Stimulated activated naive CD4-positive, alpha-beta T cell treated with Interleukin-2 at 50 U/mL for 16 hours (primary cell): ENCODE measurements at places on chromosomes 4 and X.

DNA sequence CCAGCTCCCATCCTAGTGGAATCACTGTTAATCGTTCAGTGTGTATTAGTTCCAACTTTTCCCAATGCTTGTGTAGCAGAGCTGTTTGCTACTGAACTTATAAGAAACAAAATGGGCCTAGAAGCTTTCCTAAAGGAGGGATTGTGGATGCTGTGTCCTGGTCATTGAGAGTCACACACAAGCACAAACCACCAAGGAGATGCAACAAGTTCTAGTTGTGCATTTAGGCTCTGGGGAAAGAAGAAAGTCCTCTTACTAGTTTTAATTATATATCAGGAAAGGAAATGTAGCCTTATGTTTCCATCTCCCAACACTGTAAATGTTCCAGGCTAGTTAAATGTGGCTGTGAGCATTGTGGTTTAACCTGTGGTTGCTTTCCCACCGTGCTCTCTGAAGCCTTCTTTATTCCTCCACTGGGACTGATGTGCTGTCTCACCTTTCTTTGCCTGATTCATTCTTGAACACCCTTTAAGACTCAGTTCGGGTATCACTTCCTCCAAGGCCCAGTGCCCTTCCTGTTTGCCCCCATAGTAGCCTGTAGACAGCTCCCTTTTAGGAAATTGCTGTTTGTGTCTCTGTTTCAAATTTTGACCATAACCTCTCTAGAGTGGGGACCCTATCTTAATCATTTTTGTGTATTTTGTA lies 34.3 kb downstream of the ATP10D start:
- no peak for DNase-seq

- no peak for DNase-seq
Measured at GRCh38 chrX:11269996-11270395, 23.2 kb upstream of the AMELX start.

DNA sequence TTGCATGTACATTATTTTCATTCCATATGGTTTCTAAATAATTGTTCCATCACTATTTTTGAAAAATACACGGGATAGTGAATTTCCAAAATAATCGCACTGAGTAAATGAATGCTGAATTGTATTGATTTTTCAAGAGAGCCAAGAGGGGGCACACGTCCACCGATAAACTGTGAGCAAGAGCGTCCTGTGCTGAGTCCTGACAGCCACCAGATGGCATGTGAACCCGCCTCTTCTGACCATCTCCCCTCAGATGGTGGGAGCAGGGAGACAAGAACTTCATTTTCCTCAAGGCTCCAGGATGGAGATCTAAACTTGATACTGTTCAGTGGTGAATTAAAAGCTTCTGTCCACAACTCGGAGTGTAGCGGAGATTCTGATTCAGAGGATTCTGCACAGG lies 30.6 kb upstream of the IL9R start:
- no peak for DNase-seq

- no peak for DNase-seq
Measured at GRCh38 chrX:40543661-40544328, 37.0 kb upstream of the ATP6AP2 start.

DNA sequence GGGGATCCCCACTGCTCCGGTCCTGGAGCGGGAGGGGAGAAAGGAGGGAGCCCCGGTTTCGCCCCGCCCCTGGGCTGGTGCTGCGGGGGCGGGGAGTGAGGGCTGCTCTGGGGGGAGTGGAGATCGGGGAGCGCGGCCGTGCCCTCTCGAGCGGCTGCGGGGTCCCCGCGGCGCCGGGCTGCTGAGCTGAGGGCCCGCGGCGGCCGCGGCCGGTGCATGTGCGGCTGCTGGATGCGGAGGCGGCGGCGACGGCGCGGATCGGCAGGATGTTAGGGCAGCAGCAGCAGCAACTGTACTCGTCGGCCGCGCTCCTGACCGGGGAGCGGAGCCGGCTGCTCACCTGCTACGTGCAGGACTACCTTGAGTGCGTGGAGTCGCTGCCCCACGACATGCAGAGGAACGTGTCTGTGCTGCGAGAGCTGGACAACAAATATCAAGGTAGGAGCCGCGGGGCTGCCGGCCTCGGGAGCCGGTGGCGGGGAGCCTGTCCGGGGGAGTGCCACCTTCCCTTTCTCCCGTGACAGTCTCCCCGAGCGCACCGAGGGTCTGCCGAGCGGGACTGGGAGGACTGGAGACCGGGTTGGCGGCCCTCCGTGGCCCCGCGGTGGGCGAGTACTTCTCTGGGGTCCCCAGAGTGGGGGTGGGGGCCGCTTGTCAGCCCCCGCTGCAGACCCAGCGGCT lies at the start of gene ING2:
Gene ING2 (plus strand): TSS at position 129 of the 681 bp plus-strand sequence. CDS start 138 bp downstream, at position 267.
- DNase-seq: peak; percentile 86

GRCh38 chr4:99653916-99654315 lies 3.7 kb downstream of the C4orf54 start:
- no peak for DNase-seq

GRCh38 chrX:51608126-51608525 lies 10.6 kb downstream of the CENPVL3 start:
- no peak for DNase-seq

DNA sequence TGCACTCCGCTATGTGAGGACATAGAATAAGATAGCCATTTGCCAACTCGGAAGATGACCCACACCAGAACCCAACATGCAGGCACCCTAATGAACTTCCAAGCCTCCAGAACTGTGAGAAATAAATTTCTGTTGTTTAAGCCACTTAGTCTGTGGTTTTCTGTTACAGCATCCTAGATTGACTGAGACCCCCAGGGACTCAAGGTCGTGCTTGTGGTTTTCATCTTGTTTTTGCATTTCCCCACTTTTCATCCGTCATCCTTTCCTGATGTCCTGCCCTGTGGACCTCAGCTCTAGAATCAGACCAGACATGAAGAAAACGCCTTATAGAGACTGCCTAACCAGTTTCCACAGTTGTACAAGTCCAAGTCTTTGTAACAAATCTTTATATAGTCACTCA lies 54.4 kb downstream of the MCUB start:
- no peak for DNase-seq

DNA sequence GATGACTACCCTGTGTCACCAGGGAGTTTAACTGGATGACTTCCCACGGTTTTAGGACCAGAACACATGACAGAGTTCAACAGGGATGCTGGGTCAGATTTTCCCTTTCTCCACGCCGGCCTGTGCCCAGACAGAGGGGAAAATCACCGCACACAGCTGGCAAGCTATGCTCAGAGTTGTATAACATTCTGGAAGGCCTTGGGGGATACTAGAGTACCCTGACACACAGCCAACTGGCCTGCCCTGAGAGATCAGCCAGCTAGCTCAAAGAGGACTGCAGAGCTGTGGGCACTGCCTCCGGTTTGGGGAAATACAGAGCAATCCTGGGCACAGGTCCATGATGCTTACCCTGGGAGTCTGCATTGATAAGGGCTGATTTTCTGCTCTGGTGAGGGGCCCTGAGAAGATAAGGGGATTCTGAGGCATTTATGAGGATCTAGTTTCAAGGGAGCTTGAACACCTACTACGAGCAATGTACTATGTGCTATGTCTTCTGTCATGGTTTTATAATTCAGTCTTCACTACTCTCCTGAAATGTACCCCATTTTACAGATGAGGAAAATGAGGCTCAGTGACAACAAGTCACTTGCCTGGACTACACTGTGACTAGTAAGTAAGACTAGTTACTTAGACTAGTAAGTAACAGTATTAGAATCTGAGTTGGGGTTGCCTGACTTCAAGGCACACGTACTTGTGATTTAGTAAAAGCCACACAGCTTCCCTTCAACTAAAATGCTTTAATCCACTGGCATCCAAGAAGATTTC lies 14.7 kb downstream of the C4orf54 start:
- DNase-seq: no peak

DNA sequence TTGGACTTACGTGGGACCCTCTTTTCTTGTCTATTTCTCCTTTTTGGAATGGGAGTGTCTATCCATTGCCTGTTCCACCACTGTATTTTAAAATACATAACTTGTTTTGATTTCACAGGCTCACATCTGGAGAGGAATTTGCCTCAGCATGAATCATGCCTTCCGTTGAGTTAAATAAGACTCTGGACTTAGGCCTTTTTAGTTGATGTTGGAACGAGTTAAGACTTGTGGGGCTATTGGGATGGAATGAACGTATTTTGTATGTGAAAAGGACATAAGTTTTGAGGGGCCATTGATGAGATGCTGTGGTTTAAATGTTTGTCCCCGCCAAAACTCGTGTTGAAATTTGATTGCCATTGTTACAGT lies 66.2 kb downstream of the BEX3 start:
- no peak for DNase-seq

DNA sequence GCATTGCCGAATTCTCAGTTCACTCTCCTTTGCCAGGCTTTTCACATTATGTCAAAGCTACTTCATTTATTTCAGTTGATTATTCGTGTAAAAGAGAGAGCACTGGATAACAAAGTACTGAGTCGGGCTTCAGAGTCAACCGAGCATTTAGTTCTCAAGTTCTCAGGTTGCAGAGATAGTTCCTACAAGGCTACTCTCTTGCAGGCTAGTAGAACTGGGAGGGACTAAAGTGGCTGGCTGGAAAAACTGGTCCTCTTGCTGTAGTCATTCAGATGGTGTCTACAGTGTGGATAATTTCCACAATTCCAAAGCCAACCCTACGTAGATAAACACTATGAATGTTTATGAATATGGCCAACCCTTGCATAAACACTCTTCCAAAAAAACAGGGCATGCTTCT lies 4.6 kb upstream of the CCNG2 start:
- DNase-seq: no peak

DNA sequence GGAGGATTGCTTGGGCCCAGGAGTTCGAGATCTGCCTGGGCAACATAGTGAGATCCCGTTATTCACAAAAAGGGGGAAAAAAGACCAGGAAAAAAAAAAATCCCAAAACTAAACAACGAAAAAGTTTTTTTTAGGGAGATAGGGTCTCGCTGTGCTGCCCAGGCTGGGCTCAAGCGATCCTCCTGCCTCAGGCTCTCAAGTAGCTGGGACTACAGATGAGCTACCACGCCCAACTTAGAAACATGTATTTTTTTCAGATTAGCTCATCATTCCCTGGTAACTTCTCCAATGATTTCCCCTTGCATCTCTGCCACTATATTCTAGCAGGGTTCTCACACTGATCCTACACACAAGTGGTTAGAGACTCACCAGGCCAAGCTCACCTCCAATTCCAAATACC lies 24.4 kb upstream of the IRAK1 start:
- no peak for DNase-seq

GRCh38 chr4:156330436-156331031 lies 376.9 kb upstream of the CTSO start:
- DNase-seq: no peak

GRCh38 chr4:2291705-2292645 lies 30.1 kb upstream of the MXD4 start:
- no peak for DNase-seq

GRCh38 chr4:38523524-38524448 lies 140.2 kb upstream of the KLF3 start:
- DNase-seq: peak; percentile 73

- DNase-seq: peak; percentile 69
Measured at GRCh38 chr4:1693131-1693896, 9.2 kb upstream of the FAM53A start.

GRCh38 chr4:188942606-188943005 lies 803.4 kb downstream of the TRIML1 start:
- DNase-seq: no peak

DNA sequence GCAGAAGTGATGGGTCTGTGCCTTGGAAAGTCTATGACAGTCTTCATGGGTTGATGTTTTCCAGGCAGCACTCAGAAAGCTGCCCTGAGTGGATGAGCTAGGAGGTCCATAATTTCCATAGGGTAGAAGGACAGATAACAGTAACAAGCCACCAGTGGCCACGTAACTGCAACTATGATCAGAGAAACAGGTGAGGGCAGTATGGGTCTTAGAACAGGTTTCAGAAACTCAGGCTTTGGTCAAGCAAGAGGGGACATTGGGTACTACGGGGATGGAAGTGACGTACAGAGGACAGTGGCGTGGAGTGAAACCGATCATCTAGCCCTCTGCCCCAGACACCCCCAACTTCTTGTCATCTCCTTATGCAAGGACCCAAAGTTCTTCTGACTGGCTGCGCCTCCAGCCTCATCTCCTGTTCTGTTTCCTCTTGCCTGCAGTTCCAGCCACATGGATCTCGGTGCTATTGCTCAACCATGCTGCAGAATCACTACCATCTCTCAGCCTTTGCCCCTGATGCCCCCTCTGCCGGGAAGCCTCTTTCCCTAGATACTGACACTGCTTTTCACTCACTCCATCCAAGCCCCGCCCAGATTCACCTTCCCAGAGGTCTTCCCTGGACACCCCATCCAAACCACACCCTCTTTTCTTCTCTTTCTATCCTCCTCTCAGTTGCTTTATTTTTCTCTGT lies 123.4 kb downstream of the MFAP3L start:
- no peak for DNase-seq

DNA sequence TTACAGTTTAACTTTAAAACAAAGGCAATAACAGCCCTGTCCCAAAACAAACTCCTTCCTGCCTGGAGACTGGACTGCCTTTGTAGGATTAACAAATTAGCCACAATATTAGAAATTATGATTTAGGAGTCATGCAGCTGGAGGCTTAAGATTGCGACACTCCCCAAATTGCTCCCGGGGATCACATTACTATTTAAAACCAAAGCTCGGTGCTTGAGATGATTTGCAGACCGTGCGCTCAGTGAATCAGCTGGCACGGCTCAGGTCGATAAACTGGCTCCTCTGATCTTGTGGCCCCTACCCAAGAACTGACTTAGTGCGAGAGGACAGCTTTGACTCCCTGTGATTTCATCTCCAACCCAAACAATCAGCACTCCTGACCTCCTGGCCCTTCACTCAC lies 829.3 kb downstream of the NLGN4X start:
- no peak for DNase-seq

- DNase-seq: no peak
Measured at GRCh38 chr4:93810340-93810992, 18.1 kb upstream of the ATOH1 start.

DNA sequence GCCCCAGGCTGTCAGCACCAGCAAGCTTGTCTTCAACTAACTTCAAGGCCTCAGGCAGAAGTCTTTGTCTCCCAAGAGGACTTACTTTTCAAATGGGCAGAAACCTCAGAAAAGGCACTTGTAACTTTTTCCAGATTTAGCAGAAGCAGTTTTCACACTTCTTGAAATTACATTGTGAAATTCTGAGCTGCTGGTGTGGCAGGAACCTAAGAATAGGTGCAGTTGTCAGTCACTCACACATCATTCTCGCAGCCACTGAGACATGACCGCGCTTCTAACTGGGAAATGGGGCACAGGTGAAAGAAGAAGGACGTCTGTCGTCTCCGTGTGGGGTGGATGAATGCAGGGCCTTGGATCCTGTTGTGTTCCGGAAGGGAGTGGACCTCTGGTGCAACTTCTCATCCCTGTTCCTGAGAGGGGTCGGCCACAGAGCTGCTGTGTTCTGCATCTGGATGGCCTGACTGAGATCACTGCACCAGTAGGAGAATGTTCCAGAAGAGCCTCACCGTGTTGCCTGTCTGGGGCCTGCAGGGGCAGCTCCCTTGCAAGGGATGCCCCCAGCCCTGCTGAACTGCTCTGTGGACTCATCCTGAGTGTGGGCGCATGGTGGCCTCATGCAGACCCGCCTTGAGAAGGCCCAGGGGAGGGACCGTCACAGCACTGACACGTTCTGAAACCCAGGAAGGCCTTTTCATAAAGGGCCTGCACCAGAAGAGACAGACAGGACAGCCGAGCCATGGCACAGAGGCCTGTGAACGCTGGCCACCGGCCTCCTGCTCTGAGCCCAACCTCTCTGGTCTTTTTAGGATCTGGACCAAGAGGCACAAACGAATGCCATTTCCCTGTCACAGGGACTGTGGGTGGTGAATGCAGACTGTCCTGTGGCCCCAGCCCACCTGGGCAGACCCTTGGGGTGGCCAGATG lies 18.7 kb downstream of the NAT8L start:
- no peak for DNase-seq

- no peak for DNase-seq
Measured at GRCh38 chr4:23909671-23910070, 19.8 kb upstream of the PPARGC1A start.

- DNase-seq: no peak
Measured at GRCh38 chrX:101749436-101749835, 89.8 kb upstream of the ARMCX2 start.
